Neural crest cell (in vitro differentiated cells): ENCODE measurements at places on chromosomes 11 and 22. TPM values are rescaled to one million over a fixed set of nuclear protein-coding genes. Genes with fewer than 3 reads are reported as not detected.

PGR gene
- not detected in 2 replicates for total RNA-seq

BTBD18 gene
- not detected in 2 replicates for total RNA-seq

DMC1 gene
- 8.1 and 9.0 TPM in 2 replicates for total RNA-seq

MMP27 gene
- total RNA-seq, result not detected in 2 replicates

HOATZ gene
- total RNA-seq, result not detected in 2 replicates

APOL3 gene
- not detected in 2 replicates for total RNA-seq

OR51B2 gene
- not detected in 2 replicates for total RNA-seq

OVOL1 gene
- total RNA-seq, result not detected in 2 replicates

RNF26 gene
- 47.9 and 51.8 TPM in 2 replicates for total RNA-seq

AGBL2 gene
- 2.1 and 2.4 TPM in 2 replicates for total RNA-seq

B3GAT1 gene
- total RNA-seq, result 31.8 and 32.3 TPM in 2 replicates

TBX1 gene
- not detected in 2 replicates for total RNA-seq

OR51B5 gene
- 0.21 TPM in 1 of 2 replicates, not detected in the other for total RNA-seq

CDON gene
- total RNA-seq, result 21.3 and 22.1 TPM in 2 replicates

HDAC10 gene
- total RNA-seq, result 49.9 and 52.9 TPM in 2 replicates

BRSK2 gene
- total RNA-seq, result 59.9 and 72.5 TPM in 2 replicates

ZC3H7B gene
- 83.8 and 84.3 TPM in 2 replicates for total RNA-seq

GNB1L gene
- total RNA-seq, result 12.1 and 13.8 TPM in 2 replicates
